ENCODE measurements at places on chromosomes 1 and 21.

DNA sequence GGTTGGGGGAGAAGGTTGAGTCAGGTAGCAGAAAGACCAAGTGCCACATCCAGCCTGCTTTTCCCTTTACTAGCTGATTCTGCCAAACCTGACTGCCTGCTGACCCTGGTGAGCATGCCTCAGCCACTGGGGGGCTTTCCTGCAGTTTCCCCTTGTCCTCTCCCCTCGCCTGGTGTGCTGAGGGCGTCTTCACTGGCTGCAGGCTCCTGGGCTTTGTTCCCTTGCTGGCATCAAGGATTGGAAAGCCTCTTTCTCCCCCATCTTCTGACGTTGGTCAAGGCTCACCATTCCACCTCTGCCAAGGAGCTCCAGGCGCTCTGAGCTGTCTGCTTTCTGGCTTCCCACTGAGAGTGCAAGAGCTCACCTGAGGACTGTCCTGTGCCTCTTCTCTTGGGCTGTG lies 28.4 kb downstream of the MAN1C1 start:
- DNase-seq, result no peak

DNA sequence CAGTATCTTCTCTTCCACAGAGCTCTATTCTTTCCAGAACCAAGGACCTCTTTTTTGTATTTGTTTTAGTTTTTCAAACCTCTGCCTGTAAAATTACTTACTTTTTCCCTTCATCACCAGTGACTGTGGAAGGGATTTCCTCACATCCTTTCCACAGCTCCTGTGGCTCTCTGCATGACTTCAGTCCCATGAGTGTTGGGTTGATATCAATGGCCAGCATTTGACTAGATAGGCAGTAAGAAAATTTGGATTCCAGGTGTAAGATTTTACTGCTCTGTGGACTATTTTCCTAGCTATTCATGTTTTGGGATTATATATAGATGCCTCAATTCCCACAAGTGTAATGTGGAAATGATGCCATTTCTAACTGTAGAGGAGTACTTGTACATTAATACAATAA lies 171.5 kb upstream of the PTBP2 start:
- DNase-seq, result no peak

GRCh38 chr21:32900814-32901213 lies 124.9 kb upstream of the OLIG2 start:
- no peak for DNase-seq

DNA sequence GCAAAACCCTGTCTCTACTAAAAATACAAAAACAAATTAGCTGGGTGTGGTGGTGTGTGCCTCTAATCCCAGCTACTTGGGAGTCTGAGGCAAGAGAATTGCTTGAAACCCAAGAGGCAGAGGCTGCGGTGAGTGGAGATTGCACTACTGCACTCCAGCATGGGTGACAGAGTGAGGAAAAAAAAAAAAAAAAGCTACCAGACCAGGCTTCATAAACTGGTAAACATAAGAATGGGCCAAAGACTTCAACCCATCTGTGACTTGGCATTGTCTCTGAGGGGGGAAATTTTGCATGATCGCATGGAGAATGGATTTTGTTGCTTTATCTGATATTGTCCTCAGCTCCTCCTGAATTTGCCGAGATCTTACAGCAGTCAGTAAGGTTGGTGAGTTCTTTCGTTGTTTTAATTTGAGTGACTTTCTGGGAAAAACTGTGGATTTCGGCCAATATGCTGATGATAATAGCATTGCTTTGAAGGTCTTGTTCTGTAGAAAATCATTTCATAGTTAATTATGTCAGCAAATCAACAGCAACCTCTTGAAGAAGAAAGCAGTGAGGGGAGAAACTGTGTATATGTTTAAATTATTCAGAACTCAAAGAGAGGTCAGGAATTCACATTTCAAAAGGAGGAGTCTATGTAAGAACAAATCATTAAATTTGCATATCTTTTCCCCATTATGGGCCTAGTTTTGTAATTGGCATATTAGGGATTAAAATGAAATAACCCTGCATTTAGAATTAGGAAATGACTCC lies 13.1 kb downstream of the FGGY start:
- DNase-seq, result no peak

DNA sequence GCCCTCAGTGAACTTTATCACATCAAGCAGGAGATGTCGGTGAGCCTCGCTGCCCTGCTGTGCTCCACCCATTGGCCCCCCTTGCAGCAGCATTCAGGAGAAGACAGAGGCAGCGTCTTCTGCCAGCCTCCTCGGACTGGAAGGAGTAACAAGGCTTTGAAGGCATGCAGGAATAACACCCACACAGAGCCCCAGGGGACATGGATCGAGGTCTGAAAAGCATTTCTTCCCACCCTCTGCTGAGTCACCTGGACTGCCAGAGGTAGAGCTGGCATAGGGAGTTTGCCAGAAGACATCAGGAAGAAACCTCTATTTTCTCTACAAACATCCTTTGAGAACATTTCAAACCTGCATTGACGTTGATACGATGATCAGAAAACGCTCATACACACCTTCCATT lies 42.9 kb downstream of the COL18A1 start:
- no peak for DNase-seq

DNA sequence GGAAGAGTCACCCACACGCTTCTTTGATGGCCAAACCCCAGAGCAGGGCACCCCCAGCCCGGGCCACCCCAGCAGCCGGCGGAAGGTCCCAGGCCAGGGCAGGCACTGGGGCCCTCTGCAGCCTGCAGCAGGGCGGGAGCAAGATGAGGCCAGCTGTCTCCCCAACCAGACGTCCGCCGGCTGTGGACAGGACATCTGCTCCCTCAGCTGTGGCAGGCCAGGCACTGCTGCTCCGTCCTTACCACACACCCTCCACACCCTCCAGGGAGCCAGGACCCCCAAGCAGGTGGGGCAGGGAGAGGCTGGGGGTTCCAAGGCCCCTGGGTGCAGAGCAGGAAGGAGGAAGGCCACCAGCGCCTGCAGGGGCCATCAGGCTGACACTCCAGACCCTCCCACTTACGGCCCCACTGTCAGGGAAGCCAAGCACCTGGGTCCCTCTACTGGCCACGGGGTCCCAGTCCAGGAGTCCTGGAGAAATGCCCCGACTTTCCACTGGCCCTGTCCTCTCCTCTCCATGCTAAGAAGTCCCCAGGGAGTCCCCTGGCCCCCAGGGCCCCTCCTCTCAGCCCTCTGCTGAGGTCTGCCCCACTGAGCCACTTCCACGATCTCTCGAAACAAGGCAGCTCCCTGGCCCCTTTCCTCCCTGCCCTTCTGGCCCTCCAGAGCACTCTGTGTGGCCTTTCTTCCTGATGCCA lies 5.6 kb downstream of the WNT9A start:
- no peak for DNase-seq

GRCh38 chr1:26697978-26698849 lies 2.4 kb downstream of the ARID1A start:
- DNase-seq, result peak; percentile 79

DNA sequence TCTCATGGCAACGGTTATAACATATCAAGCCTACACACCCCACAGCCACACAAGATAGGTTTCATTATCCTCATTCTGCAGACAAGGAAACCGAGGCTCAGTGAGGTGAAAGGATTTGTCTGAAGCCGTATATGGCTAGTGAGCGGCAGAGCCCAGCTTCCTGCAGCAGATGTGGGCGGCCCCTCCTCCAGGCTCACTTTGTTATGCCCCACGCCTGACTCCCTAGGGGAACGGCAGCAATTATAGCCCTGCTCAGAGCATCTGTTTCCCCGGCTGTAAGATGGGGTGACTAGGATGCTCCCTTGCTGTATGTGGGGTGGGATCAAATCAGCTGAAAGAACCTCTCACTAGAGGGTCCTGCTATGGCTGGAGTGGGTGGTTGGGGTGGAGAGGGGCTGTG lies 22.1 kb downstream of the GRHL3 start:
- DNase-seq, result no peak

DNA sequence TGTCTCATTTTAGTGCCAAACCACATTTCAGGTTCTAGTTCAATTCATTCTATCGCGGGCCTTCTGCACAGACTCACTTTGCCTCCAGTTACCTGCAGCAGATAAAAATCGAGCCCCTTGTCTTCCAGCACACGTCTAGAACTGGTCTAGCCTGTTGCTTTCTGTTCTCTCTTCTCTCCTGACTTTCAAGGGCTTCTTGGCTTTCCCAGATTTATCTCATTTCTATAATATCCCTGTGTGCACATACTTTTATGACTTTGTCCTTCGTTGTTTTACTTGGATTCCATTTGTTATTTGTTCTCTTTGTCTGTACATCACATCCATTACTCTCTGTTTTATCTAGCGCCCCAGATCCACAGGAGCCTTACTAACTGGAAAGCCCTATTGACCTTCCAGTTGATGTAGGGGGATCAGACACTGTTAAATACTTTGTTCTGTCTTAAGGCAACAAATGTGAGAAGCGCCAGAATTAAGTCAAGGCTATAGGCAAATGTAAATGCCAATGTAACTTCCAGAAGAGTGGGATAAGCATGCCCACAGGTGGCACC lies 284.5 kb upstream of the ADGRL4 start:
- no peak for DNase-seq

DNA sequence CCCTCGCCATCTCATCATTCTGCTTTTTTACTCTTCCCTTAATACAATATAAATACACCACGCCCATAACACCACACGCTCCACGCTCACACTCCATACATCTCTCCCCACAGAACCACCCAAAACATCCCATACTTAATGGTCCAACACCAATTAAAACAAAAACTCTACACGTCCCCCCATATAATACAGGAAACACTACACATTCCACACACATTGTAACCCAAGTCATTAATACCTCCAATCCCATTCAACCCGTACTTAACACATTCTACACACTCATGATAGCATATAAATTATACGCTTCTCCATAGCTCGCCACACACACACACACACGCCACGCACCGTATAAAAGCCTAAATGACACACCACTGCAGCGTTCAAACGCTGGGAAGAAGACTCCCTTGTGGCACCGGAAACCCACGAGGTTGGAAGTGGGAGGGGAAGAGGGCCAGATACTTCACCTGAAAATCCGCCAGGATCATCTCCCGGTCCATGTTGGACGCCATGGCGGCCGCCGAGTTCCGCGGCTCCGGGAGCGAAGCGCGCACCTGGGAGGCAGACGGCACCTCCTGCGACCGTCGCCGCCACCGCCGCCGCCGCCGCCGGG lies 659 bp downstream of the FAF1 start:
- DNase-seq, result no peak

DNA sequence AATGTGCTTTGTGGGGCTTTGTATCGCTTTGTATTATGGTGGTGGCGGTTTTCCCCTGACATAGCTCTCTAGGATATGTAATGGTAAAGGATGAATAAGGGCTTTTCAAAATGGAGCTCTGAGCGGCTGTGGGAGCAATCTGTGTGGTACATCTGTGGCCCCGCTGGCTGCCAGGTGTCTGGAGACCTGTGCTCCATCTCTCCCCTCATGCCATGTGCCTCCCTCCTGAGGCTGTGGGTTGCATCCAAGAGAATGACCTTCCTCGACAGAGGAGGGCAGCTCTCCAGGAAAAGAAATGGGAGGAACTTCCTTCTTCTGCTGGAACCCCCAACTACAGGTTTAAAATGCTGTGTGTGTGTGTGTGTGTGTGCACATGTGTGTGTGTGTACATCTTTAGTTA lies 78.7 kb downstream of the RYR2 start:
- DNase-seq, result no peak

GRCh38 chr1:93669369-93669768 lies 12.3 kb downstream of the BCAR3 start:
- no peak for DNase-seq

Measured in NCI-H187 treated with DMSO at 0.1 percent for 48 hours (cell line).